NCI-H524 (cell line): ENCODE measurements at places on chromosomes 6 and 20.

DNA sequence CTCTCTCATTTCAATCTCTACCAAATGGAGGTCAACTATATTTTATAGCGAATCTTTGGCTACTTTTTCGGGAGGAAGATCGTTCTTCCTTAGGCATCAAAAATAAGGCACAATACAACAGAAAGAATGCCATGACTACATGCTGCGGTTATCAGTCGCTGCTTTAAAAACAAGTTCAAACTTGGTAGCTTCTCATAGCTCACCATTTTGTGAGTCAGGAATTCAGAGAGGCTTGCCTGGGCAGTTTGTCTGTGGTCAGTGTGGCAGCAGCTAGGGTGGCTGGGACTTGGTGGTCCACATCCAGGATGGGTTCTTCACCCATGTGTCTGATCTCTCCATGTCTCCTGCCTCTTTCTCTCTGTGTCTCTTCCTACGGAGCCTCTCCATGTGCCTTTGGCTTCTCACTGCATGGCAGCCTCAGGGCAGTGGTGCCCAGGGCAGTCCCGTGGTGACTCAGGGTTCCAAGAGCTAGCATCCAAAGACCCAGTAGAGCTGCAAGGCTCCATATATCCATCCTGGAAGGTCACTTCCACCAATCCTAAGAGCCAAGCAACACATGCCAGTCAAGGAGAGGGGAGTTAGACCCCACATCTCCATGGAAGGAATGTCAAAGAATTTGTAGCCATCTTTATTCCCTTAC lies 10.4 kb downstream of the SCML4 start:
- no peak for DNase-seq

- DNase-seq = no peak
Measured at GRCh38 chr6:152696522-152696921, 1.2 kb upstream of the MYCT1 start.

GRCh38 chr20:45842169-45842812 lies 8.7 kb downstream of the SNX21 start:
- DNase-seq = no peak

GRCh38 chr20:16205507-16205906 lies 367.7 kb downstream of the KIF16B start:
- no peak for DNase-seq

DNA sequence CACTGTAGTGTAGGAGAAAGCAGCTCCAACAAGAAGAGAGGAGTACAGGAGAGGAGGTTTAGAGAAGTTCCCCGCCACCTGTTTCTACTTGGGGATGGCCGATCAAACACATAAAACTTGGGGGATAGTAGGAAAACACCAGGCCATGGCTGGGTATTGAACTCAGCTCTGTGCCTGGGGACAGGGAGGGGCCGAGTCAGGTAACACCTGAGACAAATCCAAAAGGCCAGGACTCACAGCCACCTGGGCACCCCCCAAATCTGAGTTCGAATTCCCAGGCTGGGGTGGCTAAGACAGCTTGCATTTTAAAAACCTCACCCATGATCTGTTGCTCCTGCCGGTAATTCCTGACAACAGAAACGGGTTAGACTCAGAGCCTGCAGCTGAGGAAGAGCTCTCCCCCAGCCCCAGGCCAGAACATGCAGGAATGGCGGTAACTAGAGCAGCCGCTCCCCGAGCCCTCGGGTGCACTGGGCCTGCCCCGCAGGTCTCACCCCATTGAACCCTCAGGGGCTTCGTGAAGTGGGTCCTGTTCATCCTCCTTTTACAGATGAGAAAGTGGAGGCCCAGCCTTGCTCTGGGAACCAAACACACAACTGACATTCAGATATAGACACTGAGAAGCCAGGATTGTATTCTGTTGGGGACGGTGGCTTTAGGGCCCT lies 61.0 kb downstream of the TCP11 start:
- no peak for DNase-seq

- DNase-seq = no peak
Measured at GRCh38 chr6:37800703-37801604, 18.6 kb upstream of the ZFAND3 start.

DNA sequence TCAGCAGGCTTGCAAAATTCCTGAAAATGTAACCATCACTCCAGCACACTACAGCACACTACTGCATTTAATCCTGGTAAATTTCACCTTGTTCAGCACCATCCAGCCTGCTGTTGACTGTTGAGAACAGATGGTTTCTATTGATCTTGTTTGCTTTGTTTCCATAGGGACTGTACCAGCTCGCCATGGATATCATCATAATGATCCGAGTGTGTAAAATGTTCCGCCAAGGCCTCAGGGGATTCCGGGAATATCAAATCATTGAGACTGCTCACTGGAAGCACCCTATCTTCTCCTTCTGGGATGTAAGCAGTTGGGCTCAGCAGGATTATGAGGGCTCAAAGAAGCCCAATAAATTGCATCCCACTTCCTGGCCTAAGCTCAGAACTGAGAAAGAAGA lies 4.1 kb downstream of the CNBD2 start:
- peak; percentile 99 for DNase-seq

DNA sequence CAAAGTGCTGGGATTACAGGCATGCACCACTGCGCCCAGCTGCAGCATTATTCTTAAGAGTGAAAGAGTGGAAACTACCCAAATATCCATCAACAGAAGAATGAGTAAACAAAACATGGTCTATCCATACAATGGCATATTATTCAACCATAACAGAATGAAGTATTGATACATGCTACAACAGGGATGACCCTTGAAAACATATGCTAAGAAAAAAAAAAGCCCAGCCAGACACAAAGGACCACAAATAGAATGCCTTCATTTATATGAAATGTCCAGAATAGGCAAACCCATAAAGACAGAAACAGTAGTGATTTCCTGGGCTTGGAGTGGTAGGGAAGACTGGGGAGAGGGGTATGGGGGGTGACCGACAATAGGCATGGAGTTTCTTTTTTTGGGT lies 7.1 kb downstream of the TUBB2B start:
- no peak for DNase-seq

- DNase-seq = no peak
Measured at GRCh38 chr20:56411759-56412472, at the start of gene CASS4. Gene CASS4, plus strand, starts transcription at chr20:56412260. Its CDS starts 199 bp downstream, at chr20:56412459.

- no peak for DNase-seq
Measured at GRCh38 chr6:139800837-139801236, 426.4 kb upstream of the CITED2 start.

DNA sequence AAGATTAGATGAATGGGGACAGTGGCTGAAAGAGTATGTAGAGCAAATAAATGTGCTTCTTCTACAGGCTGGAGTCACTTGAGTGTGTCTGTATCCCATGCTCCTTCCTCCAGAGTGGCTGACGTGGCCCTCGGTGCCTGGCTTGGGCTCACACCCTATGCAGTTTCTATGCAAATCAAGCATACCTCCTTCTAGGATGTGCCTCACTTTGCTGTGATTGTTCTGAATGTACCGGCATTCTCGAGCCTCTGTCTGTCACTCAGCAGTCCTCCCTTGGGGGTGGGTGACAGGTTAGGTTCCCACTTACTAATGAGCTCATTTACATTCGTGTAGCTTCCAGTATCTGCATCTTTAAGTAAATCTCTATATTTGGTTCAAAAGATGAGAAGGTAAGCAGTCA lies 55.1 kb upstream of the HDDC2 start:
- no peak for DNase-seq

GRCh38 chr6:168709991-168710390 lies 269.0 kb downstream of the SMOC2 start:
- no peak for DNase-seq

GRCh38 chr6:43181942-43182860 lies at the start of gene CUL9:
Gene CUL9, plus strand, starts transcription at chr6:43182196. Its CDS starts 2,115 bp downstream, at chr6:43184311.
- DNase-seq = peak; percentile 80

- DNase-seq = no peak
Measured at GRCh38 chr6:150934380-150934779, 68.9 kb downstream of the MTHFD1L start.

- no peak for DNase-seq
Measured at GRCh38 chr6:73028124-73028766, 197.1 kb downstream of the KHDC1L start.

DNA sequence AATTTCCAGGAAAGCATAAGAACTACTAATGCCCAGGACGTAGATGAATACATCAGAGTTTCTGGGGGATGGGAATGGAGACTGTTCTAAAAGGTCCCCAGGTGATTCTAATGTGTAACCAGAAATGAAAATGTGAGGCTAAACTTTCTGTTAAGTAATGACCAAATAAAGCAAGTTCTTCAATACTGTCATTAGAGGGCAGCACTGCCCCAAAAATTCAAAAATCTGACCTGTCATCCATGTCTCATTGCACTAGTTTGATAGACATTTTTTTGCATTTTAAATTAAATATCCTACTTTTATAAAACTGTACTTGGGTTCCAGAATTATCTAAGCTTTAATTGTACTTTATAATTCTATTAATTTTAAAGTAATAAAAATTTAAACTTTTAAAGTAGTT lies 94.9 kb downstream of the RFX6 start:
- DNase-seq = no peak

DNA sequence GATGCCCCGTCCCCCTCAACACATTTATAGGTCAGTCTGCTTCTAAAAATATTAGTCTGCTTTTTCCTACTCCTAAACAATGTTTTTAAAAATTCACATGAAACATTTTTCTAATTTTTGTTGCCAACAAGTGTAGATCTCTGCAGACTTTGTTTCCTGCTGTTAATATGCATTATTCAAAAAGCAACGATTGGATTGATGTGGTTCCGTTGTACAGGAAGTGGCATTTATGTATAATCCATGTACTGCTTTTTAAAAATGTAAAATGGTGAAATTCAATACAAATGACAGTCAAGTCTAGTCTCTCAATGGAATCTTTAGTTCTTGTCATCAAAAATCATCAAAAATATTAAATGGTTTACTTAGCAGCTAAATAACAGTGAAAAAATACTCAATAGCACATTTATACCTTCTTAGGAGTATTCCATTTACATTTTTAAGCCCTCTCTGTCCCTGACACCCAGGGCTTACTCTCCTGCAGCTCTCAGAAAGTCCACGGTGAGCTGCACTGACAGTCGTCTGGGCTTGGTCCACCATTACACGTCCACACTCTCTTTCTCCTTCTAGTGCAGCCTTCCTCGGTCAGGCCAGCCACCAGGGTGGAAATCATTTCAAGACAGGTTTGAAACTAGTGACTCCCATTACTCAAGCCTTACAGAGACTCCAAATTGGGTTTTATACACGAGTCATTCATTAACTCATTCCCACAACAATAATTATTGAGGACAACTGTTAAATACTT lies 211.5 kb downstream of the TMEM200A start:
- DNase-seq = no peak

GRCh38 chr20:63402860-63403220 lies 41.7 kb upstream of the CHRNA4 start:
- DNase-seq = peak; percentile 75

GRCh38 chr6:129667034-129667433 lies 42.9 kb downstream of the ARHGAP18 start:
- DNase-seq = no peak

- DNase-seq = no peak
Measured at GRCh38 chr6:28154357-28154756, 12.7 kb downstream of the ZKSCAN8 start.

GRCh38 chr20:10925767-10926166 lies 252.0 kb upstream of the JAG1 start:
- DNase-seq = no peak

- DNase-seq = no peak
Measured at GRCh38 chr6:87136963-87137362, 18.4 kb upstream of the ZNF292 start.

DNA sequence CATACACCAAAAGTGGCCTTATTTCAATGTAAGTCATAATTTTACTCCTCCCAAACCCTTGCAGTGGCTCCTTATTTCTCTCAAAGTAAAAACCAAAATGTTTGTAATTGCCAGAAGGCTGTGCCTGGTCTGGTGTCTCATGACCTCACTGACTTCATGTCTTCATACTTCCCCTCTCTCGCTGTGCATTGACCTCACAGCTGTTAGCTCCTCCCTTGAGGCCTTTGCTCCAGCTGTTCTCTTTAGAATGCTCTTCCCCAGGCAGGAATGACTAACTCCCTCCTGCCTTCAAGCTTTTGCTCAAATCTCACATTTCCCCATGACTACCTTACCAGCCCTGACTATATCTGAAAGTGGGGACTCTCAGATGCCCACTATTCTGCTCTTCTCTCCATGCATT lies 83.3 kb downstream of the MTFR2 start:
- no peak for DNase-seq

- DNase-seq = no peak
Measured at GRCh38 chr6:154933181-154933827, 61.8 kb upstream of the TIAM2 start.

- DNase-seq = no peak
Measured at GRCh38 chr6:112210852-112211251, 43.5 kb downstream of the LAMA4 start.

DNA sequence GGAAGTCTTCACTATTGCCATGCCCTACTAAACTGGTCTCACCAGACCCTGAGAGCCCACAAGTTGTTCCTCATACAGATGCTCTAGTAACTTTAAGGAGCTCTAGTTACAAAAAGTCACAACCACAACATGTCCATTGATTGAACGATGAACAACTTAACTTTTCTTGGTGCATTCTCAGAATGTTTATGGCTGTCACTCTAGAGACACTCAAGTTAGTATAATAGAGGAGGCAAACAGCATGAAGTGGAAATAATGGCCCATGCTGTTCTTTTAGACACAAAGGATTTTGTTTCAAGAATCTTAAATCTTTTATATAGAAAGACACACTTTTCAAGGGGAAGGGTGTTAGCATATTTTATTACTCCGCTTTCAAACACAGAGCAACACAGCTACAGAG lies 934.4 kb downstream of the HACE1 start:
- no peak for DNase-seq

GRCh38 chr6:101445527-101445926 lies 52.0 kb downstream of the GRIK2 start:
- no peak for DNase-seq

DNA sequence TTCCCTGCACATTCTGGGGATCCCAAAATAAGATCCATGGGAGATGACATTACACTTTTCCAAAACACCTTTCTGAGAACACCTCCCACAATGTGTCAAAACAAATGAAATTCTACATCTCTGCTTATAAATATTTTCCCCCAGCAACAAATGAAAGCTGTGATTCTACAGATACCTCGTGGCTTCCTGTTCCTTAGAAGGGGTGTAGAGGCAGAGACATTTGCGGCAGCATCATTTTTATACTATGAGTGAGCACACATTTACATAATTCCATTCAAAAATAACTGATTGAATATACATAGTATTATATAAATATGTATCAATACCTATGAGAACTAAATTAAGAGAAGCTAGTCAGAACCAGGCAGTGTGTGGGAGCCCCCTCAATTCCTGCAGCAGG lies 213.9 kb upstream of the JARID2 start:
- DNase-seq = peak; percentile 12

GRCh38 chr6:4382362-4382853 lies 247.0 kb upstream of the ECI2 start:
- DNase-seq = no peak

- DNase-seq = no peak
Measured at GRCh38 chr6:72936766-72937559, 288.3 kb downstream of the KHDC1L start.
